ENCODE measurements at places on chromosomes 3 and 15.
A peak's percentile ranks its signal among the peaks of the same experiment; 100 is the strongest.

GRCh38 chr3:179771797-179772196, 119.0 kb downstream of the USP13 start:
- DNase-seq, result no peak

DNA sequence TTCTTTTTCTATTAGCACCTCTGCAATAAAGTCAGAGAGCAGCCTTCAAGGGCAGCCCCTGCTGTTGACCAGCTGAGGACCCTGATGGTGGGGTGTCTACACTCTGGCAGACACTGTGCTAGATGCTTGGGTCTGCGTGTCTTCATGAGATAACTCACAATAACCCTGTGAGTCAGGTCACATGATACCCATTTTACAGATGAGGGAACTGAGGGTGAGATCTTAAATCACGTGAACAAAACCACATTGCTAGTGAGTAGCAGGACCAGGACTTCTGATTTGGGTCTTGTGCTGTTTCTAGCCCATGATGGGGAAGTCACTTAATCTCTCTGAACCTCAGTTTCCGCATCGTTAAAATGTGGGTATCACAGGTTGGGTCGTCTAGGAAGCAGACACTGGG, 118.5 kb upstream of the LIPC start:
- DNase-seq, result no peak

DNA sequence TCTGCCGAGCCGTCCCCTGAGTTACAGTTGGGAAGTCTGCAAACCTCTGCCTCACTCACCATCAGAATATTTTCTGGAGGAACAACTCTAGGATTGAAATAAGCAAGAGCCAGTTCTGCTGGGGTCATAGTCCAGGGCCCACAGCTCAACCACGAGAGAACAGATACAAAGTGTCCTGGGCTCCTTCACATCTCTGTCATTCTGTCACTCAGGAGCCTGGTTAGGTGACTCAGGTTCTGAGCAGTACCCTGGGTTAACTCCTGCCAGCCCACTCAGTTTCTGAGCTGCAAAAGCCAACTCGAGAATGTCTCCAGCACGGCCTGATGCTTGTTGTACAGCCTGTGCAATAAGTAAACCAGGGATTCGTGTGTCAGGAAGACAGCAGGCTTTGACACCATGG, 155.7 kb downstream of the SLCO3A1 start:
- no peak for DNase-seq

DNA sequence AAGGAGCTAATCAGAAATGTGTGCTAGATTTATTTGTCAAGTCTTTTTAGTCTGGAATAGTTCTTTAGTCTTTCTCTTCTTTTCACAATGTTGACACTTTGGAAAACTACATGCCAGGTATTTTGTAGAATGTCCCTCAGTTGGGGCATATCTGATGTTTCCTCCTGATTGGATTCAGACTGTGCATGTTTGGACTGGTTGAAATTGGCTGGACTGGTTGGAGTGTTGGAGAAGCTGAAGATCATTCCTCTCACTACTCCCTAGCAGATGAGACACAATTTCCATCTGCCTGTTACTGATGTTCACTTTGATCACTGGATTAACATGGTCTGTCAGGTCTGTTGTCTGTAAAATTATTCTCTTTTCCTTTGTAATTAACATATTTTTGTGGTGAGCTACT, 3.7 kb downstream of the NME9 start:
- DNase-seq, result no peak

- DNase-seq, result peak; percentile 36
Observed at GRCh38 chr15:39579487-39580116, 1.3 kb upstream of the THBS1 start.

GRCh38 chr3:53702776-53703530, 143.3 kb downstream of the CHDH start:
- DNase-seq, result no peak

GRCh38 chr15:64865126-64865997, 23.6 kb downstream of the PLEKHO2 start:
- DNase-seq, result no peak

DNA sequence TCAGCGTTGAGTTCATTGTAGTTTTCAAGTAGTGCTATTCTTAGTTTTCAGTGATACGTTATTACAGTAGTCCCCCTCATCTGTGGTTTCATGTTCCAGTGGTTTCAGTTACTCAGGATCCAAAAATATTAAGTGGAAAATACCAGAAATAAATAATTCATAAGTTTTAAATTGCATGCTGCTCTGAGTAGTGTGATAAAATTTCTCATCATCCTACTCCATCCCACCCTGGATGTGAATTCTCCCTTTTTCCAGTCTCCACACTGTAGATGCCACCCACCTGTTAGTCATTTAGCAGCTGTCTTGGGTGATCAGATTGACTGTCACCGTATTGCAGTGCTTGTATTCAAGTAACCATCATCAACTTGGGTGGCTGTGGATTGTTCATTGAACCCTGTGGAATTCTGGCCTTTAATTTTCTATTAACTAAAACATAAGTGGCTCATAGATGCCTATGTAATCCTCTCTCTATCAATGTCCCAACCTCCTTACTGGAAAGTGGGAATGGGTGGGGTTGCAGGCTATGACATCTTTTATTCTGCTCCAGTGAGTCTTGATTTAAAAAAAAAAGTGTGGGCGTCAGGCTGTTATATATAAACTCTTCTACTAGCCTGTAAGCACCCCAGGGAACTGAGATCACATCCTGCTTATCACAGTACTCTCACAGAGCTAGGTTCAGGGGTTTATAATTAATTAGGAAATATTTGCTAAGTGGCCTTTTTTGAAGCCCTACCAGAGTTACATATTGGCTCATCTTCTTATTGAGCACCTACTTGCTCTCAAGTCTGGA, 97.5 kb downstream of the CFAP20DC start:
- no peak for DNase-seq

- DNase-seq, result no peak
Observed at GRCh38 chr3:140844072-140844471, 97.6 kb upstream of the SLC25A36 start.

GRCh38 chr3:156577736-156578135, 22.8 kb upstream of the SSR3 start:
- DNase-seq, result peak; percentile 70

DNA sequence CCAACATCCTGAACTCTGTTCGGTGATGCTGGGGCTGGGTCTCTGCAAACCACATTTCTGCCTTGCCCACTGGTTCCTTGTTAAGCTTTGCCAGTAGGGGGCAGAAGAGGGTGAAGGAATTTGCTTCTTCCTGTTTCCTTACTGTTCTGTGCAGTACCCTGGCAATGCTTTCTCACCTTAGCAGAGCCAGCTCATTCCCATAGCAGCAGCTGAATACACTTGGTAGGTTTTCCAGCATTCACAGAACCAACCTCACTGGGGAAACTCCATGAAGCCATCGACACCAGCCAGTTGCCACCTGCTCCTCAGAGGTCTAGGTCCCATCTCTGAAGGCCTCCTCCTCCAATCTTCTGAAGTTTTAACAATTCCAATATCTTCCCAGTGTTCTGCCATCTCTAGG, 308.4 kb downstream of the PDCD6IP start:
- DNase-seq, result peak; percentile 40

DNA sequence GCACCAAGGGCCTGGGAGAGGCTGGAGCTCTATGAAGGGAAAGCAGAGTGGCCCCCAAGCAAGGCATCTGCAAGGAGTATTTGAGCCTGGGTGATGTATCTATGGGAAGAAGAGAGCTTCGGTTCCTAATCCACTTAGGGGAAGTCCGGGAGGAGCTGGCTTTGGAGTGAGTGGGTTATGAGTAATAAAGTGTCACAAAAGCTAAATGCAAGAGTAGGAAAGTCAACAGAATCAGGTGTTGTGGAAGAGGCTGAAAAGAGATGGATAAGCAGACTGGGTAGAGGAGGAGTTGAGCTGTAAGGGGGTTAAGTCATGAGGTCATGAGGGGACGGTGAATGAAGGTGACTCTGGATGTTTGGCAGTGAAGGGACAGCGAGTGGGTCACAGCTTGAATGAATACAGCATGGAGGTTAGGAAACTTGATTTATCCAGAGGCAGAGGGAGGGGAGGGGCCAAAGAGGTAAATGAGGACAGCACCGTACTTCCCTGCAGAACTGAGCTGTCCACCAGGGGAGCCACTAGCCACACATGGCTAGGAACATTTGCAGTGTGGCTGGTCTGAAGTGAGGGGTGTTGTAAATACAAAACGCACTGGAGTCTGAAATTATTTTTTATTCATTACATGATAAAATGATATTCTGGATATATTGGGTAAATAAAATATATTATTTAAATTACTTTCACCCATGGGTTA, 83.3 kb downstream of the ADCY5 start:
- peak; percentile 6 for DNase-seq

- DNase-seq, result no peak
Observed at GRCh38 chr3:82067420-82067819, 306.0 kb upstream of the GBE1 start.

DNA sequence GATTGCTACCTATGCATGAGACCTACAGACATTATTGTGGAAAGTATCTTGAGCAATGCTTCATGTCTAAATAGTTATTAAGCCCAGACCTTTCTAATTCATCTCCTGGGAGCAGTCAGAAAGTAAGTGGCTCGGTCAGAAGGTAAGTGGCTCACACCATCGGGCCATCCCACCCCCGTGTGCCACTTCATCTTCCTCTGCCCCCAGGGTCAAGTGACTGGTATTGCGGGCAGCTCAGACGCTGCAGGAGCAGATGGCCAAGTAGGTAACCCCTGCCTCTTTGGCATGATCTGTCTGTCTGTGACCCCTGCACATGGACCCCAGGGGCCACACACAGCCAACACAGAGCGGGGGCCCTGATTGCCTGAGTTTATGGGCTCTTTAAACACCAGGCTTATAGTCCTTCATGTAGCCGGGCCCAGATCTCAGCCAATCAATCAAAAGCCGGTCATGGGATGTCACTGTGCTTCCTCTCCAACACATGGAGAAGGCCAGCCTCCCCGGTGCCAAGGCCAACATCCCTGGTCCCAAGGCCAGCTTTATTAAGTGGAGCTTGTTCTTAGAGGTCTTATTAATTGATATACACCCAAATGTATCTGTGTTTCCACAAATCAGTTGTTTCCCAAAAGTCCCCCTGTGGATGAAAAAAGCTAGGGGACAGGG, 42.9 kb downstream of the LARP6 start:
- no peak for DNase-seq

DNA sequence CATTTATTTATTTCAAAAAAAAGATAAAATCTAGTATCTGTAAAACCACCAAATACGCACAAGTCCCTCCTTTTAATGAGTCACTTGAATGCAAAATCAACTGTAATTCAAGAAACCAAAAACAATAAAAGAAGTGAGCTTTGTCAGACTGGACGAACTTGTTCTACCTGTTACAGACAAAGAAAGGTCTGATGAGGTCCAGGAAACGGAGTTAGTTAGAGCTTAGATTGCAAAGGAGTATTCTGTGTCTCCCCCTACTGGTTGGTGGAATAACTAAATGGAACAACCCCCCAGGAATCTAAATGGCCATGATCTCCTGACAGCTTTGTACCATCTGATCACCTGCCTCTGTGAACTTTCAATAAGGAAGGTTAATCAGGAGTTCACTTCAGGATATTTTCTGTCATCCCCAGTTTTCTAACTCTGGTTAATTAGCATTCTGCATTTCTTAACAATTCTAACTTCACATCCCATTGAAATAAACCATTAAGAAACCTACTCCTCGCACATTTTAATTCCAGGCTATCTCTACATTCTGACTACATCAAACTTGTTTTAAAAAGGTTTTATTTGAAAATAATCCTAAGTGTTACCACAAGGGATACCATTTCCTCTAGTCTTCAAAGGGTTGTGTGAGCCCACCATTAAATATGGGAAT, 333.0 kb upstream of the SATB1 start:
- peak; percentile 86 for DNase-seq

GRCh38 chr15:72197460-72198355, at the start of gene GRAMD2A:
Gene GRAMD2A, minus strand, starts transcription at chr15:72197787.
- peak; percentile 32 for DNase-seq

GRCh38 chr3:24661175-24661584, 166.5 kb upstream of the THRB start:
- DNase-seq, result peak; percentile 62

- DNase-seq, result no peak
Observed at GRCh38 chr3:141178551-141178950, 53.1 kb upstream of the PXYLP1 start.

DNA sequence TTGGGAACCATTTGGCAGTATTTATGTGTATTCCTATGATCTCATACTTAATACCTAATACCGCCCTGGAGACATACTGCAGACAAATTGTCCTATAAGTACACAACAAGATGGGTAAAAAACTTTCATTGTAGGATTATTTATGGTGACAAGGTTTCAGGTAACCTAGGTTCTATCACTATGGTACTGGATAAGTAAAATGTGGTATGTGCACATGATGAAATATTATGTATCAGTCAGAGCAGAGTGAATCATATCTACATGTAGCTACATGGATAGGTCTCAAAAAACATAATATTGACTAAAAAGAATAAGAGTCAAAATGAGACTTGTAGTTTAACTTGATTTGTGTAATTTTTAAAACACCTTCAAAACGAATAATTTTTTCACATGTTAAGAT, 147.8 kb downstream of the LEKR1 start:
- no peak for DNase-seq

GRCh38 chr3:157414861-157415260, 21.8 kb upstream of the PTX3 start:
- DNase-seq, result no peak

DNA sequence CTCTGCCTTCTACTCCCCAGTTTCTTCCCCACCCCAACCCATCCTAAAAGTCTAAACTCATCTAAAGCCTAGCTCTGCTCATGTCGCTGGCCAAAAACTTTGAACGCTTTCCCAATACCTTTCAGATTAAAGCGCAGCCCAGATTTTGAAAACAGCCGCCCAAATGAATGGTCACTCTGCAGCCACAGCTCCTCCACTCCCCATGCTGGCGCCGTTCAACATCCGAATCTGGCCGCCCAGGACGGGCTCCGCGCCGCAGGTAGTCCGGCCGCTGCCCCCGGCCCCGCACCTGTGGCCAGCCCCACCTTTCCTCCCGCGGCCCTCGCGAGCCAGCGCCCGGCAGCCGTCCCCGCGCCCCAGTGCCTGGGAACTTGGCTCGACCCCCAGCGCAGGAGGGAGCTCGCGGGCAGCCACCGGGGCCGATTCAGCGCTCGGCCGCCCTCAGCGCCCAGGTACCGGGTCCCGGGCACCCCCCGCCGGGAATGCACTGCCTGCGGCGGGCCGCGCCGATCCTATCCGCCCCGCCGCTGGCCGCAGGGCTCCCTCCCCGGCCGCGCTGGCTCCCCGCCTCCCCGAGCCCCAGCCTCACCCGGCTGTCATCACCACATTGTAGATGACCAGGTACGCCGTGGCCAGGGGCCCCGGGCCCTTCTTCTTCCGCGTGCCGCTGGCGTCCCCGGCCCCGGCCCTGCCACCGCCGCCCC, 417 bp downstream of the HACD2 start:
- peak; percentile 19 for DNase-seq

- DNase-seq, result no peak
Observed at GRCh38 chr3:101027286-101027685, 34.1 kb upstream of the ABI3BP start.
